ENCODE measurements at places on chromosomes 13 and 19.

GRCh38 chr13:25253702-25254101 lies 33.6 kb downstream of the MTMR6 start:
- DNase-seq, result no peak

- no peak for DNase-seq
These were observed 305.0 kb downstream of the ZNF536 start for GRCh38 chr19:30676990-30677679.

GRCh38 chr19:5231857-5232678 lies 108.5 kb downstream of the PTPRS start:
- no peak for DNase-seq

- peak; percentile 46 for DNase-seq
These were observed 38.7 kb upstream of the C1QTNF9 start for GRCh38 chr13:24270639-24271141.

DNA sequence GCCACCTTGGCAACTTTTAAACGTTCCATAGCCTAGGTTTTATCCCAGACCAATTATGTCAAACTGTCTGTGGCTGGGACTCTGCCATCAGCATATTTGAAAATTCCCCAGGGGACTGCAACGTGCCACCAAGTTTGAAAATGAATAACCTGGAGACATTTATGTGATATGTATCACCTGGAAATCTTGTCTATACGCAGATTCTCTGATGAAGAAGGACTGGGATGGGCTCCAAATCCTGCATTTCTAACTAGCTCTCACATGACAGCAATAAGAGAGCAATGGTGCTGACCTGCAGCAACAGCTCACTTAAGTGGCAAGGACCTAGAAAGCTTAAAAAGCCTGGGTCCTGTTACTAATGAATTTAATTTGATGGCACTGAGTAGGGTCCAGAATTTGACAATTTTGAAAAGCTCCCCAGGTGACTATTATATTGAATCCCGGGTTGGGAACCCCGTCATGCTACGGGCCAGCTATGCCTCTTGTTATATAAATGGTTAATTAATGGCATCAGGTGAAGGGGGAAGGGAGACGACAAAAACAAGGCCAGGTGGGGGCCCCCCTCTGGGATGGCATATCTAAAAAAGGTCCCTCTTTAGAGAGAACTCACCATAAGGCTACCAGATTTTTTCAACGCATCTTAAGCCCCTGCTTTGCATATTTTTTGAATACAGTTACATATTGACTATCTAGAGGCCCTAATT lies 213.7 kb downstream of the ZIC5 start:
- DNase-seq, result no peak

Data from stimulated activated CD4-positive, alpha-beta T cell treated with anti-CD3 and anti-CD28 coated beads, TNF-alpha, amount 100 ng/mL, for 24 hours (primary cell).